ENCODE measurements at places on chromosomes 12 and 14.

- no peak for DNase-seq
Measured at GRCh38 chr12:64673490-64674169, 63.3 kb downstream of the RASSF3 start.

DNA sequence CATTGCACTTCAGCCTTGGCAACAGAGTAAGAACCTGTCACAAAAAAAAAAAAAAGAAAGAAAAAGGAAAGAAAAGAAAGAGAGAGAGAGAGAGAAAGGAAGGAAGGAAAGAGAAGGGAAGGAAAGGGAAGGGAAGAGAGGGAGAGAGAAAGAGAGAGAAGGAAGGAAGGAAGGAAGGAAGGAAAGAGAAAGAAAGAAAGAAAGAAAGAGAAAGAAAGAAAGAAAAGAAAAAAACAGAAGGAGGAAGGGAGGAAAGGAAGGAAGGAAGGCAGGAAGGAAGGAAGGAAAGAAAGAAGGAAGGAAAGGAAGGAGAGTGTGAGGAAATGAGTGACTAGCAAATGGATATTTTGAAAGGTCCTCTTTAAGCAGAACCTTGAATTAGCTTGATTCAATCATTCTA is 13.3 kb upstream of the CMAS start:
- no peak for DNase-seq

- DNase-seq, result no peak
Measured at GRCh38 chr14:51119411-51120051, 24.6 kb upstream of the TRIM9 start.

DNA sequence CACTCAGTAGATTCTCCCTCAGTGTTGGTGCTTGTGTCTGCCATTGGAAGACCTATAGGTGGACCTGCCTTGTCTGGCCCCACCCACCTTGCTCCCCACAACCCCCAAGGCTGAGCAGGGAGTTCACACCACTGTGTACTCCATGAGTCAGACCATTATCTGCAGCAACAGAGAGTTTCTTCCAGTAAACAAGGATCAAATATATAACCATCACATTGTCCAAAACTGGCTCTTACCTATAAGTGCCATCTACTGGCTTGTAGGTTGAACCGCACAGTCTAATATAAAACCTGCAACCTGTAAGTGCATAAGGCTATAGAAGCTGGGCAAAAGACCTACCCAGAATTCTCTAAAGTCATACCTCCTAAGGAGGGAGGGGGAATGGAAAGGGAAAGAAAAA is 7.9 kb downstream of the TAS2R13 start:
- DNase-seq, result peak; percentile 3

- DNase-seq, result no peak
Measured at GRCh38 chr12:2068653-2069052, 15.9 kb downstream of the CACNA1C start.

DNA sequence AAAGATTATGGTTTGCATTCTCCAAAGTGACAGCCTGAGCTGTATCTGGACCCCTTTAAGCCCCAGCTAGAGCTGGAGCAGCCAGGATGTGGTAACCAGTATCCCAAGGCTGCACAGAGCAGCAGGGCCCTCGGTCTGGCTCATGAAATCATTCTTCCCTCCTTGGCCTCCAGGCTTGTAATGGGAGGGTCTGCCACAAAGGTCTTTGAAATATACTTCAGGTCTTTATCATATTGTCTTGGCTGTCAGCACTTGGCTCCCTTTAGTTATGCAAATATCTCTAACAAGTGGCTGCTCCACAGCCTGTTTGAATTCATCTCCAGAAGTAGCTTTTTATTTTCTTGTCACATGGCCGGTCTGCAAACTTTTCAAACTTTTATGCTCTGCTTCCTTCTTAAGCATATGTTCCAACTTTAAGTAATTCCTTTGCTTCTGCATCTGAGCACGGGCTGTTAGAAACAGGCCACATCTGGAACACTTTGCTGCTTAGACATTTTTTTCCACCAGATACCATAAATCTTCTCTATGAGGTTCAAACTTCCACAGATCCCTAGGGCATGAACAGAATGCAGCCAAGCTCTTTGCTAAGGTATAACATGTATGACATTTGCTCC is 663.4 kb upstream of the MIS18BP1 start:
- DNase-seq, result no peak

- DNase-seq, result no peak
Measured at GRCh38 chr12:99983456-99984258, 1.1 kb downstream of the ANKS1B start.

DNA sequence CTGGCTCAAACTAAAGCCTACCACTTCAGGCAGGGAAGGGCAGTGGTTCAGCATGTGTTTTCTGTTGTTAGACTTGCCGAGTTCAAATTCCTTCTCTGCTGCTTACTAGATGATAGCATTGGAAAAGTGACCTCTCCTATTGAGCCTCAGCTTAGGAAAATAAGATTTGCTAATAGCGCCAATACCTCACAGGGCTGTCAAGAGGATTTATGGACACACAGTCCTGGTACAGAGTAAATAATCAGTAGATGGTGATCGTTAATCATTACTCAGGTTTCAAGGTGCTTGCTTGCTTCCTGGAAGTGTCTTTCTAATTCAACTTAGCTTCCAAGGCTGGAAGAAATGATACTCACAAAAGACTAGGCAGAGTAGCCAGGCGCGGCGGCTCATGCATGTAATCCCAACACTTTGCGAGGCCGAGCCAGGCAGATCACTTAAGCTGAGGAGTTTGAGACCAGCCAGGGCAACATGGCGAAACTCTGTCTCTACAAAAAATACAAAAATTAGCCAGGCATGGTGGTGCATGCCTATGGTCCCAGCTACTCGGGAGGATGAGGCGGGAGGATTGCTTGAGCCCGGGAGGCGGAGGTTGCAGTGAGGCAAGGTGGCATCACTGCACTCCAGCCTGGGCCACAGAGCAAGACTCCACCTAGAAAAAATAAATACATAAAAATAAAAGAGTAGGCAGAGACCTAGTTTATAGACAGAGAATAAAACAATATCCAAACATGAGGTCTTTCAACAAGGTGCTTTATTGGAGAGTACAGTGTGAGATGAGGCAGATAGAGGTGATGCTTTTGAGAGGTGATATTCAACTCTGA is 6.0 kb downstream of the PLA2G1B start:
- no peak for DNase-seq

DNA sequence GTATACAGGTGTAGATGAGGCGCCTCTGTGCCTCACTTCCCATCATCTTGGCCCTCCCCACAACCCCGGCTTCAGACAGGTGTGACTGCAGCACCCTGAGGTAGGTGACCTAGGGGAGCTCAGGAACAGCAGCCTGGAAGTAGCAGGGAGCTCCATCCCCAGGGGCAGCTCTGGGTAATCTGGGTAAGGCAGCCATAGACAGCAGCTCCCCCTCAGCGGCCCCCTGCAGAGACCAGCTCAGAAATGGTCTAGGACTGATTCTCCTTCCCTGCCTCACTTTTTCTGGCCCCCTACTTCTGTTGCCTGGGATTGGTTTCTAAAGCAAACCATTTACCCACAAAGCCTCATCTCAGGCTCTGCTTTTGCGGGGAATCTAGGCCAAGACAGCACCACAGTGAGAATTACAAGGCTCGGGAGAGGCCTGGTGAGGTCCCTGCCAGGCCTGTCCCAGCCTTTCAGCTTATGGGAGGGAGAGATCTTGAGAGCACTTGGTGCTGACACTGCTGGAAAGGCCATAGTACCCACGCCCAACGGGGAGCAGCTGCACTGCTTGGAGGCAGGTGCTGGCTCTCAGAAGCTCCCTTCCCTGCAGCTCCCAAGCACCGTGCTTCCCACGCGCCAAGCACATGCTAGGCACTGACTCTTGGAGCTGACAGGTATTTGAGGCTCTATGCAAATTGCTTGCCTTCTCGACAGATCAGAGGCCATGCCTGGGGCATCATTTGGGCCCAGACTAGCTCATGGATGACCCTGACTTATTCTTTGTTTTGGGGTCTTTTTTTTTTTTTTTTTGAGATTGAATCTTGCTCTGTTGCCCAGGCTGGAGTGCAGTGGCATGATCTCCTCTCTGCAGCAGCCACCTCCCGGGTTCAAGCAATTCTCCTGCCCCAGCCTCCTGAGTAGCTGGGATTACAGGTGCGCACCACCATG is 45.1 kb upstream of the TRAF3 start:
- no peak for DNase-seq

DNA sequence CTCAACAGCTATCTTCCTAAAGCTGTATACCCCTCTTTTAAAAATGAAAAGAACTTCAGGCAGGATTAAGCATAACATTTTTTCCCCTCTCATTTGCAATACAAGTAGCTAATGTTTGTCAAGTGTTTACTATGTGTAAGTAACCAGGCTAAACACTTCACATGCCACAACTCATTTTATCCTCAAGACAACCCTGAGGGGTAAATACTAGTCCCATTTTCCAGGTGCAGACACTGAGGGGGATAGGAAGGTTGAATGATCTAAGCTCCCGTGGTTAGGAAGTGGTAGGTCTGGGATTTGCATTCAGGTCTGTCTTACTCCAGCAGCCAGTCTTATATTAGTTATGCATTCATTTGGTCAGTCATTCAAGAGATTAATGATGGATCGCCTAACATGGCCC is 70.7 kb downstream of the ANO6 start:
- no peak for DNase-seq

GRCh38 chr14:85115921-85116320 is 414.0 kb upstream of the FLRT2 start:
- DNase-seq, result no peak

DNA sequence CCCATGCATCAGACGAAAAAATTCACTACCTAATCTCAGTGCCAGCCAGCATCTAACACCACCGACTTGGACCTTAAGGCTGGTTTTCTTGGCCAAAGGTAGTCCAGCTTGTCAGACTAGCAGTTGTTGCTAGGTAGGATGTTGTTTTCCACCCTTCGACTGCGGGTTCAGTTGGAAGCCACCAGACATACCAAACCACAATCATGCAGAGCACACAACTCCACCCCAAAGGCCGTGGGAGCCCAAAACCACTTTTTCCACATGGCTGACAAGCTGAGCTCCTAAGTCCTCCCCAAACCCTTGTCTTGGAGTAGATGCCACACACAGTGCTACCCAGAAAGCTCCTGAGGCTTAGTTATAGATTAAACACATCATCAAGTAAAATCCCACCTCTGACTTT is 46.8 kb downstream of the LRIG3 start:
- DNase-seq, result peak; percentile 30
